ENCODE measurements at places on chromosomes 3 and 15. TPM values are rescaled to one million over a fixed set of nuclear protein-coding genes. Genes with fewer than 3 reads are reported as not detected.
A peak's percentile ranks its signal among the peaks of the same experiment; 100 is the strongest.

Gene DNAJC13
- total RNA-seq = 53.0 TPM

GRCh38 chr3:18208856-18209255, 216.3 kb downstream of the SATB1 start:
- H3K4me3 ChIP-seq = no peak overlapping the region
- H3K4me1 ChIP-seq = no peaks in the 10 kb centered on the region
- H3K36me3 ChIP-seq = no peaks in the 10 kb centered on the region
- no peaks in the 10 kb centered on the region for H3K27me3 ChIP-seq
- no peak for DNase-seq

GRCh38 chr3:127768346-127769008, 53.8 kb downstream of the MGLL start:
- H3K4me3 ChIP-seq = no peak overlapping the region
- peaks cover 15% of the 10 kb centered on the region for H3K4me1 ChIP-seq
- H3K27me3 ChIP-seq = no peaks in the 10 kb centered on the region
- H3K36me3 ChIP-seq = no peaks in the 10 kb centered on the region

Gene FANCD2OS
- not detected for total RNA-seq

GRCh38 chr3:182464513-182465145, 328.7 kb upstream of the ATP11B start:
- H3K27ac ChIP-seq = no peak overlapping the region
- no peak overlapping the region for H3K4me3 ChIP-seq
- H3K27me3 ChIP-seq = no peaks in the 10 kb centered on the region
- no peaks in the 10 kb centered on the region for H3K36me3 ChIP-seq
- no peaks in the 10 kb centered on the region for H3K4me1 ChIP-seq
- DNase-seq = no peak

Gene PIK3CA
- 40.3 TPM for total RNA-seq

DNA sequence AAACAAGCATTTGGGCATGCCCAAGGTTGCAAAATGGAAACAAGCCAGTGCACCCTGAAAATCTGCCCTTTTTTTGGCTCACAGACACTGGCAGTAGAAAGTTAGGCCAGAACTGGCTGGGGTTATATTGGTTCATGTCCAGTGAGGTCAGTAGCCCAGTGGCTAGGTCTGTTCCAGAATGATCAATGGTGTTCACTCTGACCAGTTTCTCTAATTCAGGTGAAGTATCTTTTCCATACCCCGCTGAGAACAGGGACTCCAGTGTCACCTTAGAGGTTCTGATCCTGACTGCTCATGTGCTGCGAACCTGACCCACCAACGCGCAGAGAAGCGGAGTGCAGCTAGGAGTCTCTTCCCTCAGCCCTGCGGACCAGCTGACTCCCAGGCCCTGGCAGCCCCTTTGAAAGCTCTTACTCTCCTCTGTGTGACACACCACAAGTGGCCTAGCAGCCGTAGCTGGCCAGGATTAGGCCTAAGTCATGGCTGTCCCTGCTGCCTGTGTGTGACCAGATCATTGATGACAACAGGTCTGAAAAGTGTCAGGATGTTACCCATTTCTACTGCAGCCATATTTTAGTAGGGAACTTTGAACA, 123.5 kb downstream of the GHSR start:
- no peak overlapping the region for H3K4me3 ChIP-seq
- peaks cover 7% of the 10 kb centered on the region for H3K36me3 ChIP-seq
- no peaks in the 10 kb centered on the region for H3K27me3 ChIP-seq
- H3K27ac ChIP-seq = no peak overlapping the region
- peaks cover 5% of the 10 kb centered on the region for H3K4me1 ChIP-seq
- no peak for DNase-seq

GRCh38 chr3:38376098-38376816, 29.7 kb downstream of the XYLB start:
- no peak overlapping the region for H3K4me3 ChIP-seq
- DNase-seq = no peak
- no peak overlapping the region for H3K27ac ChIP-seq
- H3K4me1 ChIP-seq = no peaks in the 10 kb centered on the region
- H3K27me3 ChIP-seq = no peaks in the 10 kb centered on the region

DNA sequence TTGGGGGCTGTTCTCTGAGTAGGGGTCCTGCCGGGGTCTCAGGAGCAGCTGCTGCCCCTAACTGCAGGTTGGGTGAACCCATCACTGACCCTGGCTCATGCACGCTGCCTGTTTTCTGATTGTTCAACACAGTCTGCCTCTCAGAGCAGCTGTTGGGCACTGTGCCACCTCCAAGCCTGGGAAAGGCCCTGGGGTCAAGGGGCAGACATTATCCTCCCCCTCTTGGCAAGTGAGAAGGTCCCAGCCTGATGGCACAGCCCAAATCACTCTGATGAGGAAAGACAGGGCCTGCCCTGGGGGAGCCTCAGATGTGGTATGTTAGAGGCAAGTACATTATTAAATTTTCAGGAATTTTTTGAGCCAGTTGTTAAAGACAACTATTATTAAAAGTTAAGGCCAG, 14.1 kb upstream of the GNAT1 start:
- H3K4me1 ChIP-seq = peaks cover 4% of the 10 kb centered on the region
- H3K36me3 ChIP-seq = peaks cover 46% of the 10 kb centered on the region
- no peak overlapping the region for H3K27ac ChIP-seq

Gene ZDHHC23
- 10.6 TPM for total RNA-seq

DNA sequence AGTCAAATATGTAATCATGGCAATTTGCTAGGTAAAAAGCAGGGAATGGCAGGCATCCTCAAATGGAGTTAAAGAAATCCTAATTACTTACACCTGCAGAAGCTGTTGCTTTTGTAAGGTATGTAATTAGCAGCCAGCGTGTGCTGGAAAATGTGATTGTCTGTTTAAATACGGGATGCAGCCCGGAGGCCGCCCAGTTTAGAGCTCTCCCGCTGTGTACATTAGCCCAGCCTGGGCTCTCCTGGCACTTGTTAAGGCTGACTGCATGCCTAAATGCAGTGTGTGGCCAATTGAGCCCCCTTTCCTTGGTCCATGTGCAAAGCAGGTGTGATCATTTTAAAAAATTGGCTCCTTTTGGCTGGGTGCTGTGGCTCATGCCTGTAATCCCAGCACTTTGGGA, 9.0 kb downstream of the DPH3 start:
- no peaks in the 10 kb centered on the region for H3K36me3 ChIP-seq
- peak; percentile 70 for DNase-seq
- H3K4me1 ChIP-seq = no peaks in the 10 kb centered on the region
- no peaks in the 10 kb centered on the region for H3K27me3 ChIP-seq
- no peak overlapping the region for H3K4me3 ChIP-seq

DNA sequence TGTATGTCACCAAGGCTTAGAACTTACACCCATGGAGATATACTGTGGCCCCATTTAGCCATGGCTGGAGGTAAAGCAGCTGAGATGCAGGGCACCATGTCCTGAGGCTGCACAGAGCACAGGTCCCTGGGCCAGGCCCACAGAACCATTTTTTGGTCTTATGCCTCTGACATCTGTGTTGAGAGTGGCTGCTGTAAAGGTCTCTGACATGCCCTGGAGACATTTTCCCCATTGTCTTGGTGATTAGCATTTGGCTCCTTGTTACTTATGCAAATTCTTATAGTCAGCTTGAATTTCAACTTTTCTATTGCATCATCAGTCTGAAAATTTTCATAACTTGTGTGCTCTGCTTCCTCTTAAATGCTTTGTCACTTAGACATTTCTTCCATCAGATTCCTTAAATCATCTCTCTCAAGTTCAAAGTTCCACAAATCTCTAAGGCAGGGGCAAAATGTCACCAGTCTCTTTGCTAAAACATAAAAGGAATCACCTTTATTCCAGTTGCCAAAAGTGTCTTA, 701.3 kb downstream of the EPHA3 start:
- no peak overlapping the region for H3K27ac ChIP-seq
- H3K4me3 ChIP-seq = no peak overlapping the region
- no peaks in the 10 kb centered on the region for H3K27me3 ChIP-seq
- H3K36me3 ChIP-seq = no peaks in the 10 kb centered on the region
- no peak for DNase-seq
- H3K4me1 ChIP-seq = no peaks in the 10 kb centered on the region

- no peaks in the 10 kb centered on the region for H3K27me3 ChIP-seq
- H3K36me3 ChIP-seq = no peaks in the 10 kb centered on the region
- no peak for DNase-seq
Measured at GRCh38 chr3:41267975-41268640, 68.8 kb downstream of the CTNNB1 start.

Gene FBXL2
- 48.3 TPM for total RNA-seq

All from spinal cord (tissue), 10 donors.